ENCODE measurements at places on chromosomes 13 and 19.

GRCh38 chr19:10816691-10817090 lies 19.3 kb downstream of the TMED1 start:
- DNase-seq, result no peak

GRCh38 chr13:44884076-44884729 lies 105.1 kb downstream of the NUFIP1 start:
- DNase-seq, result no peak

- DNase-seq, result no peak
Observed at GRCh38 chr13:62846302-62846701, 1430.7 kb upstream of the PCDH20 start.

DNA sequence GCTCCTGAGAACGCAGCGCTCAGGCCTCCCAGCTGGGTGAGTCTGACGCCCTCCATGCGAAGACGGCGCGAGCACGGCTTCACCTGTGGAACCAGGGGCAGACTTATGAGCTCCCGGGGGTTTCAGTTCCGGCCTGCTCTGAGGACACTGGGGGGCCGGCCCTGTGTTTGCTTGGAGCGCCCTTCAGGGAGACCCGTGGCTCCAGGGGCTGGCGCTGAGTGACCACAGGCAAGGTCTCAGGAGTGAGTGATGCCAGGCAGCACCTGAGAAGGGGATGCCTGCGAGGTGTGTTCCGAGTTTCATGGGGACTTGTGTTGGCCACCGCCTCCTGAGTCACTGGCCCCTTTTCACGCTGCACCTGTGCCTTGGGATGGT lies 4.5 kb downstream of the MCF2L start:
- no peak for DNase-seq

DNA sequence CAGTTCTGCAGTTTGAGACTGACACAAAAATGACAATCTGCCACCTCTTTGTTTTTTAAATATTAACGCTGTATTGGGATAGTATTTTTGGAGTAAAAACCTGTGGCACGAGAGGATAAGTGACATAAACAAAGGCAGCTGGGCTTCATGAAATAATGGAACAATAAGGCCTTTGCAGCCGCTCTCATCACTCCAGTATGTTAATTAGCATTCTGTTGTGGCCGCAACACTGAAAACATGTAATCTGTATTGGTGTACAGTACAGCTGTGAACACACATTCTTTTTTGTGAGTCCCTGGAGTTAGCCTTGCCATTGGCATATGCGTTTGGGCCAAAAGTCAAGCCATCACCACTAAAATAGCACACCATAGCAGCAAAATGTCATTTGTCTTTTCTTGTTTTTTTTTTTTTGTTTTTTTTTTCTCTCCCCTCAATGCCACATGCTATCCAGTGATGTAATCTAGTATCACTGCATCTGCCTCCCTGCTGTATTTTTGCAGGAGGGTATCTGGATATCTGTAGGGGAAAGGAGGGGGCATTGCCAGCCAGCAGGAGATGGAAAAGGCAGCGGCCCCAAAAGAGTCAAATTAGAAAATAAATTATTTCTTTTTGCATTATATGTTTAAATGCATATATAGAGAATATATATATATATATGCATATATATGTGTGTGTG lies 885 bp upstream of the ZNF536 start:
- no peak for DNase-seq

GRCh38 chr13:114008964-114009589 lies 35.2 kb upstream of the C13orf46 start:
- DNase-seq, result no peak

DNA sequence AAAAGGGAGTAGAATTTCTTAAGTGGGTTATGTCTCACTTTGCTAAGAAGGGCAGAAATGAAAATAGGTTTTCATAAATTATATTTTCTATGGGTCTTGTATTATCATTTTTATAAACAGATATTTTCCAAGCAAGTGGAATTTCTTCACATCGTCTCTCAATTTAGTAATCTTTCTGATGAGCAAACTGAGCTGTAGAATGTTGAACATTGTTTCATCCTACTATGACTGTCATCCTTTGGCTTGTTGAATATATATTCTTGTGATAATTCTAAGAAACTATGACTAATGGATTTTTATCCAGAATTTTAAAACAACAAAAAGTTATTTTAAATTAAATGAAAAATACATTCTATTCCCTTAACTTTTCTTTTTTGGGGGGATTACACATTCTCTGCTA lies 313.8 kb downstream of the ENOX1 start:
- DNase-seq, result no peak

DNA sequence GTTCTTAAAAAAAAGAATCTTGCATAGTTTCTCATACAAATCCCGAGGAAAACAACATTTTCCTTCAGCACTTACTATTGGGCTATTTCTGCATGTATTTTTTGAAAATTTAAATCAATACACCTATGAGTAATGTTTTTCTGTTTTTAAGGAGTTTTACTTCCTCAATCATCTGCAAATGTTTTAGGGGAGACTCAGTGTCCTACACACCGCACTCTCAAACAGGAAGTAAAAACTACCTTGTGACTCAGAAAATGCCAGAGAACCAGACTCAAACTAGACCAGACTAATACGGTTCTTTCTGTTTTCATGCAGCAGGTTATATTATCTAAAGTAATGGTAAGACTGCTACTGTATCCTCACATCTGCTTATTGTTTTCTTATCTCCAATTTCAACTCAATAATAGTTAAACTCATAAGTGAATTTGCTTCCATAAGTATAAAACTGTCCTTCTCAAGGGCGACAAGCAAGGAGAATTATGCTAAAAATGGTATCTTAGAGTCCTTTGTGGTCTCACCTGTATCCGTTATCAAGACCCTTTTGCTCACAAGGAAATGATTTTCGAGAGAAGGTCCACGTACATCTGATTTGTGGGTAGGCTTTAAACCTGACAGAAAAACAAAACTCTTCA lies 52.5 kb downstream of the FLT3 start:
- no peak for DNase-seq

GRCh38 chr13:95059306-95059705 lies 241.9 kb downstream of the ABCC4 start:
- no peak for DNase-seq

- DNase-seq, result no peak
Observed at GRCh38 chr19:8340341-8341096, 2.5 kb downstream of the KANK3 start.

DNA sequence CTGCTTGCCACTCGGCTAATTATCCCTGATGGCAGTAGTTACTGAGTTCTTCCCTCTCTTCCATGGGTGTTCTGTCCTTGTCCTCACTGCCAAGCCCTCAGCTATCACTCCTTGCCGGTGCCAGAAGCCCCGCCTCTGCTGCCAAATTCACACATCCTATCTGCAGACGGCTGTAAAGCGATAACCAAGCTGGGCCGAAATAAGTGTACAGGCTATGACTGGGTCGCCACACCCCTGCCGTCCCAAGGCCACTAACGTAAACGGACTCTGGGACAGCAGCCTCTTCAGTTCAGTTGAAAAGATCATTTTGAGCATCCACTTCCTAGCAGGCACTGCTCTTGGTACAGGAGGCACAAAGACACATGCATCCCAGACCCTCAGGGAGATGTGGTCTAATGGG lies 13.3 kb downstream of the SLC7A1 start:
- DNase-seq, result no peak

Data from osteocyte (in vitro differentiated cells).